Amygdala (tissue), 56 donors: ENCODE measurements at places on chromosomes 2 and 18.

DNA sequence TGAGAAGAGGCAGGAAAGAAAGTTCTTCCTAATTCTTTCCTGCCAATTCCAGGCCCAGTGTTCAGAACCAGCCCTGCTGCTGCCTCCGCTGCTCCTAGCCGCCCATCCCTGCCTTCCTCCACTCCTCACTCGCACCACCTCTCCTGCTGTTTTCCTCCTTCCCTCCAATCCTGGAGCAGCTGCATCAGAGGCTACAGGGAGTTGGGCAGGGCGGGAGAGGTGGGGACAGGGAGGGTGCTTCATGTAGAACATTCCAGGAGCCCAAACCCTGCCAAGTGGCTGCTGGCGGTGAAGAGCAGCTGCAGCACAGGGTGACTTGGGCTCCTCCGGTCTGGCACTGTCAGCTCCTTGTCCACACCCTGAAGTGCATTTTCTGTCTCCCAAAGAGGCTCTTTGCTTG lies 176.3 kb downstream of the TNS1 start:
- DNase-seq = no peak

DNA sequence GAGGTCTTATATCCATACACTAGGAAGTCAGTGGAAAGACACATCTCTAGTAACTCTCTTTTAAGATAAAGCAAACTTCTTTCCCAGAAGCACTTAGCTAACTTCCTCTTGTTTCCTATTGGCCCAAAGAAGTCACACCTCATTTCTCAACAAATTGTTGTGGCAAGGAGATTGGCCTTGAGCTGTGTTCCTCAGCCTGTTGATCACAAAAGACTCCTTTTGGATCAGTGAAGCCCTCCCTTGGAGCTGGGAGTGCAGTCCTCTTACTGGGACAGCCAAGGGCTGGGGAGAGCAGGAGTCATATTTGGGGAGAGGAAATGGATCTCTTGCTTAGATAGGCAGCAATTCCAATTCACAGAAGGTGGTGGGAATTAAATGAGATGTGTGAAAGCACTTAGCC lies 51.2 kb upstream of the DAPL1 start:
- DNase-seq = no peak

GRCh38 chr2:10659898-10660568 lies 29.7 kb downstream of the NOL10 start:
- DNase-seq = peak; percentile 35

DNA sequence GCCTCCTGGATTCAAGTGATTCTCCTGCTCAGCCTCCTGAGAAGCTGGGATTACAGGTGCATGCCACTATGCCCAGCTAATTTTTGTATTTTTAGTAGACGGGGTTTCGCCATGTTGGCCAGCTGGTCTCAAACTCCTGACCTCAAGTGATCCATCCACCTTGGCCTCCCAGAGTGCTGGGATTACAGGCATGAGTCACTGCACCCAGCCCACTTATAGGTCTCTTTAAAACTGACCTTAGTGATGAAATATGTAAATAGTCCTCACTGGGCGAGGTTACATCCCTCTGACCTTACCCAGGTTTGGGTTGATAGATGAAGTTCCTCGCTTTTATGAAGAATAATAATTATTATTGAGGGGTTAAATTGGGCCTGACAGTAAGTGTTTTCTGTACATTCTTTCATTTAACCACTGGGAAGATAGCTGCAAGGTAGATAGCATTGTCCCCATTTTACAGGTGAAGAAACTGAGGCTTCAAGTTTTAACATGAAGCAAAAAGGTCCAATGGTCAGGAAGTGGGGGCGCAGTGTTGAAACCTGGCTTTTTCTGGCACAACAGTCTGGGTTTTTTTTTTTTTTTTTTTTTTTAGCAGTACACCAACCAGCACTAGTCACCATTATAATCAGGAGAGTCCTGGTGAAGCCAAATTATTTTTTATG lies 174.8 kb upstream of the EPAS1 start:
- no peak for DNase-seq

- DNase-seq = no peak
Observed at GRCh38 chr2:188410504-188411235, 119.0 kb downstream of the GULP1 start.

DNA sequence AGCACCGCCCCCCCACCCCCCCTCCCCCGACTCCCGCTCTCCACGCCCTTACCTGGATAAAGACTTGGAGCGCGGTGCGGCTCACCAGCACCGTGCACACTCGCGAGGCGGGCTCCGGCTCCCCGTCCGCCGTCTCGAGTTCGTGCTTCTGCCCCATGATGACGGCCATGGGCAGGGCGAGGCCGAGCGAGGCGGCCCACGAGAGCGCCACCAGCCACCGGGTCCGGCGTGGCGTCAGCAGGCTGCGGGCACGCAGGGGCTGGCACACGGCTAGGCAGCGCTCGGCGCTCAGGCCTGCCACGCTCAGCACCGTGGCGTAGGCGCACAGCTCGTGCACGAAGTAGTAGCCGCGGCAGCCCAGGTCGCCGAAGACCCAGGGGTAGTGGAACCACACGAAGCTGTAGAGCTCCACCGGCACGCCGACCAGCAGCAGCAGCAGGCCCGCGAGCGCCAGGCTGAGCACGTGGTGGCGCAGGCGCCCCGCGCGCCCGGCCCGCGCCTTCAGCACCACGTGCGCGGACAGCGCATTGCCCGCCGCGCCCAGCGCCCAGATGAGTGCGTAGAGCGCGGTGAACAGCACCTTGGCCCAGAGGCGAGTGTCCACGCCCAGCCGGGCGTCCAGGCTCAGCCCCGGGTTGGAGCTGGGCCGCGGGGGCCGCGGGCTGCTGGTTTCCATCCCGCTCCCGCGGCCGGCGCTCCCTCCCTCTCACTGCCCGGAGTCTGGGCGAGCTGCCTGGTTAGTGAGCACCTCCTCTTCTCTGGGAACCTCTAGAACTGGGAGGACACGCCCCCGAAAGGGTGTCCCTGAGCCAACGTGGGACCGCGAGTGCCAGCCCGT lies at the start of gene NTSR2:
Gene NTSR2 (minus strand): TSS at position 742 of the 838 bp plus-strand sequence. CDS start 66 bp downstream, at position 676.
- DNase-seq = peak; percentile 55

DNA sequence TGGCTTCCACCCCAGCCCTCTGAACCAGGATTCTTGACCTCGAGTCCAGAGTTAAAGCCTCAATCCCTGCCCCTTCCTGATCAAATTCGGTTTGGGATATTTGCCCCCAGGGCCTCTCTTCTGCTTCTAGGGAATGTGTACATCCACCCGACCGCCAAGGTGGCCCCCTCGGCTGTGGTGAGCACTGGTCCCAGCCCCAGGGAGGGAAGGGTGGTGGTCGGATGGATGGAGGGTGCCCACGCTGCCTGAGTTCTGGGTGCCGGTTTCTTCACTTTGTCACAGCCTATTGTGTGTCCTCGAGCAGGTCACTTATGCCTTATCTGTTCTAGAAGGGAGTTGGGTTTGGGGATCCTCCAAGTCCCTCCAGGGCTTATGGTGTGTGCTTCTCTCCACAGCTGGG lies 6.9 kb downstream of the GMPPA start:
- no peak for DNase-seq

DNA sequence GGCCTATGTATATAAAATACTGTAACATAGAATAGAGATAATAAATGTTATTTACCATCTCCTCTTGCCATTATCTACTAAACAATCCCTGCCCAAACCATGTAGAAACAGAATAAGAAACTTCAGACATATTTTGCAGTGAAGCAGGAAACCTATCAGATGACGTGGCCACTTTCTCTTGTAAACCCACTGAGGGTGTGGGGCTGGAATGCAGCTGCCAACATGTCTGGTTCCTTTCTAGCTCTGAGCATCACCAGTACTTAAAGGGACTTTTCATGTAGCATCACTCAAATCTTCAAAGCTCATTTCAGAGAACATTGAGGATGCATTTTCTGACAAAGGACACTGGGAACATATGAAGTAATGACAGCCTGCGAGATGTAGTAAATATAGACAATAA lies 251.8 kb downstream of the LPIN1 start:
- DNase-seq = no peak

DNA sequence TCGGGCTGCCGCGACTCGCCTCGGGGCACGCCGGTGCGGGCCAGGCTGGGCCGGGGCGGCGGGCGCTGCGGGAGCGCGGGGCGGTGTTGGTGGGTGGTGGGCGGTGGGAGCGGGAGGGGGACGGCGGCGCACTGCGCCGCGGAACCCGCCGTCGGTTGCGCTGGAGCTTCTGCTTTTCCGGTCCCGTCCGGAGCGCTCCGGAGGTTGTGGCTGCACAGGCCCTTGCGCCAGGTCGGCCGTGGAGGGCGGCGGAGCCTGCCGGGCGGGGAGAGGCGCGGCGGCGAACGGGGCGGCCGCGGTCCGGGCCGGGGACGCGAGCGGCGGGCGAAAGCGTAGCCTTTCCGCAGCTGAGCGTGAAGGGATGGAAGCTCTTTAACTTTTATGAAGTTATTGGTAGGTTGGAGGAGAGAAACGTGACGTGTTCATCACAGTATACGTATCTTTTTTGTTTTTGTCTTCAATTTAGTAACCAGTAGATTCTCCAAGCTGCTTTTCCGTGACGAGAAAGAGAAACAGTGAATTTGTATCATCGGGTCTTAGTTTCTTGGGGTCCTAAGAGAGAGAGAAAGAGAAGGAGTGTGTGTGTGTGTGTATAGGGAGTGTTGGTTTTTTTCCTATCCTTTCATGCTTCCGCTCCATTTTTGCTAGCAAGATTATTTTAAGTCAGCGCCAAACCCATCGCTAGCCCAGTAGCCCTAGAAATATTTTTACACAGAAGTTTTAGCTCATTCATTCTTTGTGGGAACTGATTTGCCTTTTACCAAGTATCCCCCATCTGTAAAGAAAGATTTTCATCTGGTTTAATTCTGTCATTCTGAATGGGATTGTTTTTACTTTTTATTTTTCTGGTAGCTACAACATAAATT lies 535 bp downstream of the ATG4B start:
- no peak for DNase-seq

DNA sequence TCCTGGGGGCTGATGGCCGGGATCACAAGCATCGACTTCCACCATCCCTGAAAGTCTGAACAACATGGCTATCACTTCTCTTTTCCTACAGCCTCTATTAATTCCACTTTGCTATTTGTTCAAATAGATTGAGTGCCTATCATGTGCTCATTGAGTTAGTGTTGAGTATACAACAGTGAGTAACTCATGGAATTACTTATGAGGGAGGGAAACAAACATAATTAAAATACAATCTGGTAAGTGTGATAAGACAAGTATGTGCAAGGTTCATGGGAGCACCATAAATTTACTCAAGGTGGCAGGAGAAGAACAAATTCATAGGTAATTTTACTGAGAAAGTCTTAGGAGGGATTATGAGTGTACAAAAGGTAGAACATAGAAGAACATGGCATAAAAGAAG lies 86.4 kb downstream of the MEP1B start:
- no peak for DNase-seq

- DNase-seq = no peak
Observed at GRCh38 chr2:132958887-132959286, 288.9 kb upstream of the LYPD1 start.

DNA sequence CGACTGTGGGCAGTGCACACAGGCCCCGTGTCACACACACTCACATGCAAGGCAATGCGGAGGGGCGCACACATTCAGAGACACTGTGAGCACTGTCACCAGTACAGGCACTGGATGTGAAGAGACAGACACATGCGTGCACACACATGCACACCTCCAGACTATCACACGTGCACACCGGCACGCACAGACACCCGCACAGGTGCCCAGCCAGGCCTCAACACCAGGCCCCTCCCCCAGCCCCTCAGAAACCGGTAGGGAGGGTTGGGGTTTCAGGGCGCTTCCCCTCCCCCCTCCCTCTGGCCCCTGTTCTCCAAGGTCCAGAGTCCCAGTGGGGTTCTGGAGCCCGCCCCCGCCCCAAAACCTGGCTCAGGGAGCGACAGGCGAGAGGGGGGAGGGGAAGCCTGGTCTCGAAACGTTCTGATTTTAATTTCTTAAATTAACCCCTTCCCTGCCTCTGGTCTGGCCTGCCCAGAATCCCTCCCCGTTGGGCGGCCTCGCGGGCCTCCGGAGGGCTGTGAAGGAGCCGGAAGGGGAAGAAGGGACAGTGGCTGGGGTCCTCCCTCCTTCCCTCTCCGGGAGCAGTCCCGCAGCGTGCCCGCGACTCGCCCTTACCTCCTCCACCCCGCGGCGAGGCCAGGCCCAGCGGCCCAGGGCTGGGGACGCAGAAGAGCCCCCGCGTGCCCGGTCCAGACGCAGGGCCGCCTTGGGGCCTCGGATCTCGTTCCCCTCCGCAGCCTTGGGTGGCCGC lies 558 bp downstream of the FBXO41 start:
- no peak for DNase-seq

DNA sequence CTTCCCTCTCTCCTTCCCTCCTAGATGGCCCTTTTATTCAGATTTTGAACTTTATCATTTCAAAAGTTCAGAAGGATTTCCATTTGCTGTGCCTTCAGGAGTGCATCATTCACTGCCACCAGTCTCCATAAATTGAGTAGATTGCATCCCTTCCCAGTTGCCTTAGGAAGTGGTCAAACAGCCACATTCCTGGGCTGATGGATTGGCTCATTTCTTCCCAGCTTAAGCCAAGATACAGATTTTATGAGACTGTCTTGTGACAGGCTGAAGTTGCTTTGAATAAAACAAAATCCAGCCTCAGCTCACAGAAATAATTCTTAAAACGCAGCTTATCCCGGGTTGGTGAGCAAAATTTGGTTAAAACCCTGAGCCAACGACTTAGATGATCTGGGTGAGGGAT lies 9.8 kb downstream of the NRP2 start:
- no peak for DNase-seq

DNA sequence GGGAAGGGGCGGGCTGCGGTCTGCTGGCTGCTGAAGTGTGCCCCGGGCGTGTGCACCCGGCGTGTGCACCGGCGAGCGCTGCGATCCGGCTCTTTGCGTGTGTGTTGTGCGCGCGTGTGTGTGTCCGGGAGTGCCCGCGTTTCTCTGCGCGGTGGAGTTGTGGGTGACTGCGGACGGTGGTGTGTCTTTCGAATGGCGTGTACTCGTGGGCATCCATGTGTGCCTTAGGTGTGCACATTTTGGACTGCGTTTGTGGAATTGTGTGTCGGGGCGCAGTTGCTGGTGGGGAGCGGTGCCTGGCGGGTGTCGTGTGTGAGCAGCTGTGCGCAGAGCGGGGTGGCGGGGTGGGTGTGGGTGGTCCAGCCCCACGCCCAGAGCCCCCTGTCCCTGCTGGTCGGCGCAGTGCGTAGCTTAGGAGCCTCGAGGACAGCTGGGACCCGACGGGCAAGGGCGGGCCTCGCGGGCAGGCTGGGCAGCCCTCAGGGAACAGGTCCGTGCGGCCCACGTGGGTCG lies 533 bp downstream of the HPCAL1 start:
- DNase-seq = no peak

- no peak for DNase-seq
Observed at GRCh38 chr2:152413228-152414030, 78.5 kb downstream of the FMNL2 start.

- no peak for DNase-seq
Observed at GRCh38 chr2:45902781-45903375, 251.4 kb downstream of the PRKCE start.

DNA sequence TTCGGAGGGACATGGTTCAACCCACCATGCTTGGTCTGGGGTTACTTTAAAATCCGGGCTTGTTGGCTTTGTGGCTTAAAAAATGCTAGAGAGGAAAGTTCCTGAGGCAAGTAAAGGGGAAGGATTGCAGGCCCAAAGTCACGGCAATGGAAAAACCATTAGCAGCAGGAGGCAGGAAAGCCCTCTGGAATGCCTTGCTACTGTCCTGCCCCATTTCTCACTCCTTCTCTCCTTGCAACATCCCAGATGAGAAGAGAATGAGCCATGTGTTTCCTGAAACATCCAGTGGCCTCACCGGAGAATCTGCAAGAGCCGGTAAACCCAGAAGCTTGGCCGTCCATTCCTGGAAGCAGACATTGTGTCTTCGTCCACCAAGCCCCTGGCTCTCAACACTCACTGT lies 97.4 kb upstream of the LCLAT1 start:
- no peak for DNase-seq
